ENCODE measurements at places on chromosomes 16 and 17.

DNA sequence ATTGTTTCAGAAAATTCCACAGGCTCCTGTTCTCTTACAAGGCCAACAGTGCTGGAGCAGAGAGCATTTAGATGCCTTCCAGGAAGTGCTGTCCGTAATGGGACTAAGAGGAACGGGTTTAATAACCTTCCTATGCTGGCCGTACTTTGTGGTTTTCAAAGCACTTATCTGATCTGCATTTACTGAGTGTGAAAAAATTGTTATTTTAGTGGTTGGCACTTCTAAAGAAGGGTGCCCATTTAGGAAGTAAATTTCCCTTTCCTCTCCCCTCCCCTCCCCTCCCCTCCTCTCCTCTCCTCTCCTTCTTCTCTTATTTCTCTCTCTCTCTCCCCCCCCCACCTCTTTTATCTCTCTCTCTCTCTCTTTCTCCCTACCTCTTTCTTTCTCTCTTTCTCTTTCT lies 72.0 kb upstream of the DNAJA2 start:
- DNase-seq: no peak

GRCh38 chr16:31055613-31056012 lies 18.4 kb downstream of the ZNF668 start:
- DNase-seq: no peak

DNA sequence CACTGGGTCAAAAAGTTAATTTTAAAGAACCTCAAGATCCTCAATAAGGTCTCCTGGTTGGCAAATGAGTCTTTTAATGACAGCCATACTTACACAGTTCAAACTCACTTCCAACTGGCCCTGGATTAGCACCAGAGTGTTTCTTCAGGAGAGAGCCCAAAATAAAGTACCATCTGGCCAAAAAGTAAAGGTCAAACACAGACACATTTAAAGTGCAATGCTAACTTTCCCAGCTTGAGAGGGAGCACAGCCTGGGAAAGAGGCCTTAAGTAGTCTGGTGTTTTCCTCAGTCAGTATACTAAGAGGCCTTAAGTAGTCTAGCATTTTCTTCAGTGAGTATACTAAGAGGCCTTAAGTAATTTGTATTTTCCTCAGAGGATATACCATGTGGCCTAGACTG lies 46.6 kb upstream of the ERN1 start:
- no peak for DNase-seq

GRCh38 chr17:73304971-73305812 lies 6.6 kb downstream of the CDC42EP4 start:
- no peak for DNase-seq

DNA sequence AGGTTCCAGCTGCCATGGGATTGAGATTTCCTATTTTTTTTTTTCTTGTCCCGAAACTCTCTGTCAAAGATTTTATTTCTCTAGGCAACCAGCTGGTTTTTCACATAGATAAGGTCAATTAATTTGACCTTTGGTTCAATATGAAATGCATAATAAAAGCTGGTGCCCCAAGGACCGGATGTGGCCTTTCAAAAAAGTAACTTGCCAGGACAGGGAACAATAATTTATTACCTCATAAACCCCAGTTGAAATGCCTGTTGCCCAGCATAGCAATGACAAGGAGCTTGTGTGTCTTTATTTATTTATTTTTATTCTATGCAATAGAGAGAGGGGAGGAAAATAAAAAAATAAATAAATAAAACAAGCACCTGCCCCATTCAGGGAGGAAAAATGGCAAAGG lies 472.7 kb downstream of the KCNJ2 start:
- no peak for DNase-seq
